ENCODE measurements at places on chromosomes 2 and 18.

GRCh38 chr2:39781697-39782096, 2.6 kb upstream of the THUMPD2 start:
- DNase-seq: no peak

DNA sequence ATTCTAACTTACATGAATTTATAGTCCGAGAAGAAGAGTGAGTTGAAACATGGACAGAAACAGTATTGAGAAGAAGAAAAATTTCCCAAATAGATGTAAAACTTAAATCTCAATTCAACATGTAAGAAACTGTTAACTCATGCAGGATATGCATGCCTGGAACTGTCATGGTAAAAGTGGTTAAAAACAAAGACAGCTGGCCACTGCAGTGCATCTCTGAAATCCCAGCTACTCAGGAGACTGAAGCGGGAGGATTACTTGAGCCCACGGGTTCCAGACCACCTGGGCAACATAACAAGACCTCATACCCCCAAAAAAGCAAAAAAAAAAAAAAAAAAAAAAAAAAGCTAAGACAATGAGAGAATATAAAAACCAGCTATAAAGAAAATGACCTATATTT, 93.0 kb upstream of the TTC27 start:
- DNase-seq: no peak

DNA sequence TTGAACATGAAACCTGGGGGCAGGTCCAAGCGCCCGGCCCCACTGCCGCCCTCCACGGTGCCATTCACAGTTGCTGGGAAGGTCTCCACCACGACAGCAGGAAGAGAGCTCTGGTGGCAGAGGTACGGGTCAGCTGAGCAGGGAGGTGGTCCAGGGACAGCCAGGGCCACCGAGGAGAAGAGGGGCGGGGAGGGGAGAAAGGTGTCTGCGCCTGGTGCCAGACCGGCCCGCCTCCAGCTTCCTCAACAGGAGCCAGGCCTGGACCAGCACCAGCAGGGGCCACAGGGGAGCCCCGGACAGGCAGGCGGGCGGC, 56.2 kb downstream of the BIN1 start:
- no peak for DNase-seq

- no peak for DNase-seq
These were observed 258.3 kb downstream of the PRKCE start for GRCh38 chr2:45909677-45910191.

DNA sequence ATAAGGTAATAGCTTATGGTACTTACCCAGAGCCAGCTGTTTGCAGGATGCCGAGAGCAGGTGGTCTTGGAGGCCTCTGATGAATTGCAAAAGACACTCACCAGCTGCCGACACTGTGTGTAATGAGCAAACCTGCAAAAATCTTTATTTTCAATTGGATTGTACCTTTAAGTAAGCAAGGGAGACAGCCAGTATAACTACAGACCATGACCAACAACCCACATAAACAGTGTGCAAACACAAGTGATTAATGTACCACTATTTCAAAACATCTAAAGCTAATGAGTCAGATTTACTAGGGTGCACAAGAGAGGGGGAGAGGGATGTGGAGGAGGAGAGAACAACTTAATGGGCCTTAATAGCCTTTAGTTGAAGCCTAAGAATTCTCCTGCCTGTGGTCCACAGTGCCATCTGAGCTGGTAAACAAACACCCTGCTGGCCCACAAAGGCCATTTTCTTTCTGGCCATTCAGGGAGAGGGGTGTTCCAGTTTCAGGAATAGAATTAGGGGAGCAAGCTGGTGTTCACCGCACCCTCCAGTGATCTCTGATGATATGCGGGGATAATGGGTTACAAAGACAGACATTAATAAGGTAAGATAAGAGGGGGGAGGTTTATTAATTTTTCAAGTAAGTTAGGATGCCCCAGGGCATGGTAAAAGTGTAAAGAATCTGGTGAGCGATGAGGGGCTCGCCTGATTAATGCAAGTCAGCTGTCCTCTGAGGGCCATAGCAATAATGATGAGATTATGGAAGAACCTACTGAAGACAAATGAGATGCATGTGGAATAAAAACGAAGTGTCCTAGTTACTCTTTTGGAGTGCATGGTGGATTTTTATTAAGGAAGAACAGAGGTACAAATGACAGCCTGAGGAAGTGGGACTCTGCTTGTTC, 196.4 kb downstream of the HRH4 start:
- DNase-seq: no peak

- no peak for DNase-seq
These were observed 3.4 kb downstream of the REL start for GRCh38 chr2:60884800-60885199.

- peak; percentile 90 for DNase-seq
These were observed 16.8 kb upstream of the ITM2C start for GRCh38 chr2:230847883-230848388.

- peak; percentile 63 for DNase-seq
These were observed 206.7 kb downstream of the MGAT5 start for GRCh38 chr2:134460583-134460998.

DNA sequence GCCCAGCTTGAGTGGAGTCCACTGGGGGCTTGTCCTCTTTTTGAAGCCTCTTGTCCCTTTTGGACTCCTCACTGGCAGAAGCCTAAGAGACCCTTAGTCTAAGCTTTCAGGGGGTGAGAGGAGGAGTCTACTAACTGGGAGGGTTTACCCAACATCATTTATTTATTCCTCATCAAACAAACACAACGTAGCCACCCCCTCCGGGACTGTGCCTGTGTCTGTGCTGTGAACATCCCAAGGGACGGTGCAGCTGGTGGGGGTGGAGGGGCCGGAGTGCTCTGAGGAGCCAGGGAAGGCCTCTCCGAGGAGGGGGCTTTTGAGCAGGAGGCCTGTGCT, 42.7 kb upstream of the TAF1B start:
- DNase-seq: no peak

- DNase-seq: no peak
These were observed 15.3 kb downstream of the CROCC2 start for GRCh38 chr2:240921311-240921994.

DNA sequence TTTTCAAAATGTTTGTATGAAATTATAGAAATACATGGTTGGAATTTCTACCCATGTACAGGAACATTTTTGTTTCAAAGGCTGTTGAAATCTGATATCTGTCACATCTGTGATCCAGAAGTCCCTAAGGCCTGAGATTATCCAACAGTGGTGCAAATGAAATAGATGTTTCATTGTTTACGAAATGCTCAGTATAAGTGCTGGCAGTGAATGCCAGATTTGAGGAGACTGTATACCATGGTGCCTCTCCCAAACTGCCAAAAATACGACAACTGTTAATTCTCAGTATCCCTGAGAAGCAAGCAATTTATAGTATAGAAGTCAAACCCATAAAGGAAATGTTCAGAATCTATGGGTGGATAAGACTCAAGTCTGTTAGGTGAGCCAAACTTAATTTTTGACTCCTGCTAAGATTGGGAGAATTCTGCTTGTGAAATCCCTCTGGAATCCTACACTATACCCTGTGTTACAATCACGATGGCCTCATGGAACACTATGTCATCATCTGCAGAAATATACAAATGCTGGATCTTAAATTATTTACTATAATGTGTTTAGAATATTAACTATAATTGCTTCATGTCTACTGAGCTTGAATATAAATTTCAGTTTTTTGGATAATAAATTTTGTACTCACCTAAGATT, 71.2 kb upstream of the DOCK10 start:
- DNase-seq: no peak

- no peak for DNase-seq
These were observed 190.4 kb downstream of the NRP2 start for GRCh38 chr2:205872716-205873115.

DNA sequence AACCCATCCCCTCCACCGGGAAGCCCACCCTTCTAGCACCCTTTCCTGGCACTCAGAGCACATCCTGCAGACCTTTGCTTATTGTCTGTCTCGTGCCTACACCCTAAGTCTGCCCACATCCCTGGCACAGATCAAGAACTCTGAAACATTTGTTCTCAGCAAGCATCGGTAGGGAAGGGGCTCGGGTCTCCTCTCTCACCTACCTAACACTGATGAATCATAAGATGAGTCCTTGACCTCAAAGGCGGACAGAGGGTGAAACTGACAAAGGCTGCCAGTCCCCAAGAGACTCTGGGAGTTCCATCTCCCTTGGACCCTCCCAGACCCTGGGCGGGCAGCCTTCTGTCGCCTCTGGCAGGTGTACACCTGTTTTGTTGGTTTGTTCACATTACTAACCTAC, 9.3 kb downstream of the MAL start:
- no peak for DNase-seq

DNA sequence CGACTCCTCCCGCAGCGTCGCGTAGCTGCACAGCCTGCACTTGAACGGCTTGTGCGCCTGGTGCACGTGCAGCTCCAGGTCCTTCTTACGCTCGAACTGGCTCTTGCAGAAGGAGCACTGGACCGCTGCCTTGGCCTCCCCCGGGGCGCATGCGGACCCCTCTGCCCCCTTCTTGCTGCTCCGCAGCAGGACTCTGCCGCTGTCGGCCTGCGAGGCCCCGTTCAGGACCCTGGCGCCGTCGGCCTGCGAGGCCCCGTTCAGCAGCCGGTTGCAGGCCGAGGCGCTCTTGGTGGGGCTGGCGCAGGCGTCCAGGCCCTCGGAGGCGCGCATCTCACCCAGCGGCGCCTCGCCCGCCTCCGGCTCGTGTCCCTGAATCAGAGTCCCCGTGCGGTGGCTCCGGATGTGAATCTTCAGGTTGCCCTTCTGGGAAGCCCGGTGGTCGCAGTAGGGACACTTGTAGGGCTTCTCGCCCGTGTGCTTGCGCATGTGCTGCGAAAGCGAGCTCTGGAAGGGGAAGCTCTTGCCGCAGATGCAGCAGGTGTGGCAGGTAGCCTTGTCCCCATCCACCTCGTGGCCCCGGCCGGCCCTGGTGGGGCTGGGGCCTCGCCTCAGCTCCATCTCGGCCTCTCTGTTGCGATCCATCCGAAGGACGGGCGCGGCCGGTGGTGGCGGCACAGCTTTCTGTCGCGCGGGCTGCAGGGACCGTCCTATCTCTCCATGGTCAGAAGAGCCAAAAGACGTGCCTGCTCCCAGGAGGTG, 52.5 kb downstream of the ZNF516 start:
- no peak for DNase-seq

GRCh38 chr18:43936176-43936575, 658.9 kb upstream of the SYT4 start:
- DNase-seq: no peak

DNA sequence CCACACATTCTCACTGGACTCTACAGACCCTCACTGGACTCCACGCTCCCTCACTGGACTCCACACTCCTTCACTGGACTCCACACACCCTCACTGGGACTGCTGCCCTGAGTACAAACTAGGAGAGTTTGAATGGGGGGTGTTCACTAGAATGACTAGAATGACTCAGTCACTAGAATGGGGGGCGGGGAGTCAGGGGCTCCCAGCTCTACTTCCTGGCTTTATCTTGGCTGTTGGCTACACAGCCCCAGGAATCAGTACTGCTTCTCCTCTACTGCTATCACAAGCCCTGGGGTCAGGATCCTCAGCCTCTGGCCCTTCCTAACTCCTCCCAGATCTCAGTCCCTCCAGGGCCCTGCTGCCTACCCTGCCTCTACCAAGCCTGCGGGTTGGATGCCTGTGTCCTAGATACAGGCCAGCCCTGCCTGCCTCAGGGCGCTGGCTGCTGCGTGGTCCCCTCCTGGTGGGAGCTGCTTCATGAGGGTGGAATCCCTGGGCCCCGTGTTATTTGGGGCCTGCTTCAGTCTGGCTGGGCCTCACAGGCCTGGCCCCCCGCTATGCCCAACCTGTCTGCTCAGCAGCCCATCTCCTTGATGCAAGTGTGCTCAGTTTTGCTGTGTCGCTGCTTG, 7.8 kb downstream of the PTMA start:
- no peak for DNase-seq

DNA sequence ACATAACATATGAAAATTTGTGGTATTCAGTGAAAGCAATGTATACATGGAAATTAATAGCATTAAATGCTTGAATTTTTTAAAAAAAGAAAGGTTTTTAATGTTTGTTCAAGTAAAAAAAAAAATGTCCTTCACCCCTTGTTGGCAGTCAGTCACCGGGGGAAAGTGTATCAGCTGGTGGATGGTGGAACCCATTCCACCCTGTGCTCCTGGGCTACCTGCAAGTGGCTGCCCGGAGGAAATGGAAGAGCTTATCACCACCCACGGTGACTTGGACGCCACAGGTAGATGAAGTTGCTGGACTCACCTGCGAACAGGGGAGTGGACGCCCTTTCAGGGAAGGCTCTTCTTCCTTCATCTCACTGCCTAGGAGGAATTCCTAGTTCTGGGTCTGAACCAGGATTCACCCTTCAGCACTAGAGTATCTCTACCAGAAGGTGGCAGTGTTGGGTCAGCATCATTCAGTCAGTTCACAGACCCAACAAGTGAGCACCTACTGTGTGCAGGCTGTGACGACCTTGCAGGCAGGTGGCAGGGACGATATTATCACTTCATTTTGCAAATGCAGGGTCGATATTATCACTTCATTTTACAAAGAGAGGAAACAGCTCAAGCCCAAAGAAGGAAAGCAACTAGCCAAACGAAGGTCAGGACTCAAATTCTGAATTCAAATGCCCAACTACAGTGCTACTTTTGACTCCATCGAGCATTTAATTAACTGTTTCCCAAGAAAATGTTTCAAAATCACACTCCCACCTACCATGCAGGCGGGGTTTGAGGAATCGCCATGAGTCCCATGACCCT, 35.8 kb downstream of the CIB4 start:
- no peak for DNase-seq

GRCh38 chr18:23400918-23401317, 52.2 kb upstream of the RIOK3 start:
- no peak for DNase-seq

- no peak for DNase-seq
These were observed 5.2 kb downstream of the PROC start for GRCh38 chr2:127423478-127423843.

DNA sequence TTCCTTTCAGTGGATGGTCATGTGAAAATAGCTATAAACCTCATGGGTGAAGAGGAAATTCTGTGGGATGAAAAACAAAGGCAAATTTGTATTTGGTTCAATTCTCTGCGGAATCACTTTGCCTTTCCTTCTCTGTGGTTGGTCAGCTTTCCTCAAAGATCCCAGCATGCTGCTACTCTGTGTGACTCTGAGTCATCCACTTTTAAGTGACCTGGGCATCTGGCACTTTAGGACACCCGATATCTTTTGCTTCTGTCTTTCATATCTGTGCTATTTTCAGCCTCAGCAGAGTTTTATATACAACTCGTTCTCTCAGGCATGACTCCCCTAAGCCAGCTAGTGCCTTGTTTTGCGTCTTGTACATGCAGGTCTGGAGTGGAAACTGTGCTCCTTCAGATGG, 217.0 kb upstream of the PIEZO2 start:
- DNase-seq: no peak

DNA sequence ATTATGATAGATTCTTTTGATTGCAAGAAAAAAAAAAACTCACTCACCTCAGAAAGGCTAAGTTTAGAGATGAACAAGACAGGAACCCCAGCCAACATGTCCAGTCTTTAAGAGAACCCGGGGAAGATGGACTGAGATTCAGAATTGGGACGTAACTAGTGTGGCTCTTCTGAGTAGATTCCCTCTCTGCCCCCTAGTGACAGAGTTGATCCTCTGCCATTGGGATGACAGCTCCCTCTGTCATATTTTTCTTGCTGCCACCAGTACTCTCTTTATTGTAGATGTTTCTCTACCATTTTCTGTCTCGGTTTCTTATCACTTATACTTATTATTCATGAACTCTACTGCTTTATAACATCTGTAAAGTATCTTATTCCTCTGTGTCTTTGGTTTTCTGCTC, 77.7 kb downstream of the GULP1 start:
- no peak for DNase-seq

- no peak for DNase-seq
These were observed 218.0 kb upstream of the TRIB2 start for GRCh38 chr2:12498704-12499103.

Measured in stimulated activated effector memory CD8-positive, alpha-beta T cell treated with anti-CD3 and anti-CD28 coated beads, Interleukin-12 subunit alpha, Interleukin-12 subunit beta, amount 100 ng/mL, for 72 hours (primary cell).